Stimulated activated CD4-positive, alpha-beta T cell treated with anti-CD3 and anti-CD28 coated beads, TNF-alpha, amount 100 ng/mL, for 1 hour (primary cell): ENCODE measurements at places on chromosomes 2 and 18.

GRCh38 chr18:41873730-41874129 lies 81.3 kb upstream of the PIK3C3 start:
- no peak for DNase-seq

- DNase-seq = no peak
Observed at GRCh38 chr2:176879426-176879995, 333.1 kb upstream of the HNRNPA3 start.

- DNase-seq = no peak
Observed at GRCh38 chr18:28040211-28040610, 136.7 kb downstream of the CDH2 start.

- DNase-seq = no peak
Observed at GRCh38 chr2:141438536-141438935, 692.3 kb downstream of the LRP1B start.

- no peak for DNase-seq
Observed at GRCh38 chr2:31053929-31054782, 84.1 kb downstream of the GALNT14 start.

DNA sequence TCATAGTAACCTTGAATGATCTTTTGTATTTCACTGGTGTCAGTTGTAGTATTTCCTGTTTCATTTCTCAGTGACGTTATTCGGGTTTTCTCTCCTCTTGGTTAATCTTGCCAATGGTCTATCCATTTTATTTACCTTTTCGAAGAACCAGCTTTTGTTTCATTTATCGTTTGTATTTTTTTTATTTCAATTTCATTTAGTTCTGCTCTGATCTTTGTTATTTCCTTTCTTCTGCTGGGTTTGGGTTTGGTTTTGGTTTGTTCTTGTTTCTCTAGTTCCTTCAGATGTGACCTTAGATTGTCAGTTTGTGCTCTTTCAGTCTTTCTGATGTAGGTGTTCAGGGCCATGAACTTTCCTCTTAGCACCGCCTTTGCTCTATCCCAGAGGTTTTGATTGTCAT lies 36.7 kb downstream of the SP140 start:
- DNase-seq = no peak

DNA sequence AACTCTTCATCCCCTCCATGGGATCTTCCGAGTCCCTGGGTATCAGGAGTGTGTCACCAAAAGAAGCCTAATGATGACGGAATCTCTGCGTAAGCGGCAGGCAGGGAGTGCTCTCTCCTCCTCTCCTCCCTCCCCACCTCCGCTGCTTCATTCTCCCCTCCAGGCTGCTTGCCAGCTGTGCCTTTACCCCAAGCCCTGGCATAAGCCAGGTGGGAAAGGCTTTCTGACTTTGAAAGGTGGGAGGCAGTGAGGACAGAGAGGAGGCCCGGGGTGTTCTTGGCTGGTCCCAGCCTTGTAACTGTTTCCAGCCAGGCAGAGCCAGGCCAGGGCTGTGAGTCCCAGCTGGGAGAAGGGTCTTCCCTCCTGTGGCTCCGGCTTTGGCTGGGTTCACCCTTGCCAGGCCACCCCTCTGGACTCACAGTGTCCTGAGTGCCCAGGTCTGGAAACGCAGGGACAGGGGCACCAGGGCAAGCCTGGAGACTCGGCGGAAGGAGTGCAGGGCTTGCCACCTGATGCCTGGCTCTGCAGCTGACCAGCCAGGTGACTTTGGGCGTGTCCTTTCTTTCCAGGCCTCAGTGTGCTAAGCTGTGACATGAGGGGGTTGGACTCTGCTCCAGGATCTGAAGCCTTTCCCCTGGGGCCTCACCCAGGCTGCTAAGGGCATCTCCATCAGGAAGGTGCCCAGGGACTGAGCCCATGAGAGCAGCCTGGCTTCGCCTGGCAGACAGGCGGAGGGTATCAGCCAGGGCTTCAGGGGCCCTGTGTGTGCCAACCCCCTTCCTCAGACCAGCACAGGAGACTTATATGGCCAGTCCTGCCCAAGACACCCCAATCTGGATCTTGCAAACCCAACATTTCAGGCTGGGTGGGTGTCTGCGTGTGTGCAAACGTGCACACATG lies 32.7 kb upstream of the HPCAL1 start:
- DNase-seq = no peak

DNA sequence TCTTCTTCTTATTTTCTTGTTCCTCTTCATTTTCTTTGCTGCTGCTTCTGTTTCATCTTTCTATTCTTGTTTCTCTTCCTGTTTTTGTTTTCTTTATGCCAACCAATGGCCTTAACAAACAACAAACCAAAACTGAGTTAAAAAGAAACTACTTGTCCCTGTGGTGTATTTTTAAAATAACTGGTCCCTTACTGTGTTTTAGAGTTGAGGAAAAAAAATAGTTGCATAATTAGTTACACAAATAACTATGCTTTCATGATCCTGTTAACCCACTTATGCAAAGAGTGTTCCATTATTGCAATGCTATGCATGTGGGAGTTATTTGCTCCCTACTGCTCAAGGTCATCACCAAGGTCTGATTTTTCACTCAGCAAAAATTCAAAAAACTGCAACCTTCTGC lies 39.5 kb upstream of the IMP4 start:
- no peak for DNase-seq

DNA sequence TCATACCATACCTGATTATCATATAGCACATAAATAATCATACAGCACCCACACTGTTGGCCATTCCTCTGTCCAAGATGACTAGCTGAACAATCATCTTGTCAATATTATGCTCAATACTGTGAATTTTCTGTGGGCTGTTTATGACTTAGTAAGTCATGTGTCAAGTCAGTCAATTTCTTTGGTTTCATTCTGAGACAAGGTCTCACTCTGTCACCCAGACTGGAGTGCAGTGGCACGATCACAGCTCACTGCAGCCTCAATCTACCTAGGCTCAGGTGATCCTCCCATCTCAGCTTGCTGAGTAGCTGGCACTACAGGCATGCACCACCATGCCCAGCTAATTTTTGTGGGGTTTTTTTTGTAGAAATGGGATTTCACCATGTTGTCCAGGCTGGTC lies 5.7 kb downstream of the MCM6 start:
- no peak for DNase-seq

DNA sequence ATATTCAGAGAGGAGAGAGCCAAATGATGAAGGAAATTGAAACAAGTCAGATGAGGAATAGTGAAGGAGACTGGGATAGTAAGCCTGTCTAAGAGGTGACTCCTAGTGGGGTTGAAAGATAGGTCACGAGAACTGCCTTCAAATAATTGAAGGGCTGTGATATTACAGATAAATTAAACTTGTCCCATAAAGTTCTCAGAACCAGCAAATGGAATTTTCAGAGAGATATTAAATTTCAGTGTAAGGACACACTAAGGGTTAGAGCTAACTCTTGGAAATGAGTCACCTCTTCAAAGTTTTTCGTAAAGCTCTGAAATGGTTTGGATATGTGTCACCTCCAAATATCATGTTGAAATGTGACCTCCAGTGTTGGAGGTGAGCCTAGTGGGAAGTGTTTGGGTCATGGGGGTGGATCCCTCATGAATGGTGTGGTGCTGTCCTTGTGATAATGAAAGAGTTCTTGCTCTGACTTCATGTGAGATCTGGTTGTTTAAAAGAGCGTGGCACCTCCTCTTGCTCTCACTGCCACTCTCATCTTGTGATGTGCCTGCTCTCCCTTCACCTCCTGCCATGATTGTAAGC lies 87.3 kb downstream of the BABAM2 start:
- no peak for DNase-seq

DNA sequence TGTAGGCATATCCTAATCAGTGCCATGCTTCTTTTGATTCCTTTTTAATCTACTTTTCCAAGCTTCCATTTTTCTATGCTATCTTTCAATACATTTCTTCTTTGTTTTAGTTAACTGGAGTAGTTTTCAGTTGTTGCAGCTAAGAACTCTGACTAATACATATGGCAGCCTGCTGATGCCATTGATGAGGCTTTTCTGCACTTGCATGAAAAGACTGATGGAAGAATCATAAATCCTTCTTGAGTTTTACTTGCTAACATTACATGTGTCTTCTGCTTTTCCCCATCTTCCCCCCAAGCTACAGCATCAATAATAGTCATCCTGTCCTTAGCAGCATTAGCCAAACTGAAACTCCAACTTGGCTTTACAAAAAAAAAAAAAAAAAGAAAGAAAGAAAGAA lies 203.3 kb downstream of the LRP1B start:
- DNase-seq = no peak

DNA sequence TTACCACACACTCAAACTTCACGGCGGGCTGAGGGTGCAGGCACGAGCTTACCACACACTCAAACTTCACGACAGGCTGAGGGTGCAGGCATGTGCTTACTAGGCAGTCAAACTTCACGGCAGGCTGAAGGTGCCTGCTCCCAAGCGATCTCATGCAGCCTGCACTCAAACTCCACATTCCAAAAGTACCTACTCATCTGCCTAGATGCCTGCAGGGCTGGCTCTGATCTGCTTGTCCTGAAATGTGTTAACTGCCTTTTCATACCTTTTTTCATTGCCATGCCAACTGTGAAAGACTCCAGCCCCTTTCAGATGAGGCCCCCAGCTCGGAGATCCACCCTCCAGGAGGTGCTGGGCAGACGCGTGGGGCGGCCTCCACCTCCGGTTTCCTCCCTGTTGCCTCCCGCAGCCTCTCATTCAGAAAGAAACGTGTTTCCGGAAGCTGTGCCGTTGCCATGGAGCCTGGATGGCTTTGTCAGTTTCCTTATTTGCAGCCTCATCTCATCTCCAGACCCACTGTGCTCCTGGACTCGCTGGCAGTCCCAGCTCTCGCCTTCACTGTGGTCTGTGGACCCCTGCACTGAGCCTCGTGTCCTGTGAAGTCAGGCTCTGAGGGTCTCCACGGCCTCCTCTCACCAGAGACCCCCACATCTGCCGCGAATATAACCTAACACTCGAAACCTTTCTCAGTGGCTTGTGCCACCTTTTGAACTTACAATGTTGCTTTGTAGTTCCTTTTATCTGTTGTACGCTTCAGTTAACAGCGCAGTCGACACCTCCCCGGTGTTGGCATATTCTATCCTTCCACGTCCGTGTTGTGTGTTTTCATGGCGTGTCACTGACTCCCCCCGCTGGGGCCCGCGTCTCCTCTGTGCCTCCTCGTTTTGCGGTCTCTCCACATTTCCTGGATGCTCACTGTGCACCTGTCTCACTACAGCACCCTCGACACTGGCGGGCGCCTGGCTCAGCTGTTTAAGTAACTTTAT lies 106.1 kb upstream of the ALKAL2 start:
- peak; percentile 13 for DNase-seq

GRCh38 chr2:240933966-240934700 lies 28.0 kb downstream of the CROCC2 start:
- DNase-seq = no peak

DNA sequence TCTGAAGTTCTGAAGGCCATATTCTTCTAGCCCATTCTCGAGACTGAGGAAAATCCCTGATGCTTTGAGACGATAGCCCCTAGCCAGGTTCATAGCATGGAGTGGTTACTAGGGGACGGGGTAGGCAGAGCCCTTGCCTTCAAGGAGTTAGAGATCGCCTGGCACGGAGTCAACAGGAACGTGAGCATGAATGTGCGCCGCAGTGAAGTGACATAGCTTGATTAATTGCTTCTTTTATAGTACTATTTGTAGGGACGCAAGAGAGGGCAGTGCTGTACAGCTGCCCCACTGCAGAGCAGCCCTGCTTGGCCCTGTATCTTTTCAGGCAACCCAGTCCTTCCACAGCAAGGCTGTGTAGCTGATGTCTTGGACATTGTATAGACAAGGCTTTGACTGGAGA lies 26.2 kb downstream of the HRH4 start:
- DNase-seq = no peak

GRCh38 chr2:216985658-216986141 lies 125.8 kb upstream of the TNP1 start:
- no peak for DNase-seq

DNA sequence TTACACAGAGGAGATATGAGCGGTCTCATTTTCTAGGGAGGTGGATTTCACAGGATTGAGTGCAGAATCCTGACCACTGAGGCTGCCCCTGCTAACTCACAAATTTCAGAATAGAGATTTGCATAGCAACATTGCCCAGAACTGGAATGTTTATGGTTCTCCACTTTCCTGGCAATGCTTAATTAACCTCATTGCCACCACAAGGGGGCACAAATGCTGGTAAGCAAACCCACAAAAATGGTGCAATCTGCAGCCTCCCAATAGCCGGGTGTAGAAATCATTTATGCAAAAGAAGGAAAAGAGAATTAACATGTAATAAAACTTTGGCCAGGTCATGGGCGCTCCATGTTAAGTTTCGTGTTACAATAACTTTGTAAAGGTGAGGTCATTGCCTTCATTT lies 112.4 kb downstream of the CYRIA start:
- no peak for DNase-seq
